Glutamatergic neuron (in vitro differentiated cells): ENCODE measurements at places on chromosomes 13 and 19. TPM values are rescaled to one million over a fixed set of nuclear protein-coding genes. Genes with fewer than 3 reads are reported as not detected.

GRCh38 chr19:2046046-2046907 is 4.8 kb downstream of the MKNK2 start:
- peaks cover 3% of the 10 kb centered on the region for H3K4me1 ChIP-seq

DNA sequence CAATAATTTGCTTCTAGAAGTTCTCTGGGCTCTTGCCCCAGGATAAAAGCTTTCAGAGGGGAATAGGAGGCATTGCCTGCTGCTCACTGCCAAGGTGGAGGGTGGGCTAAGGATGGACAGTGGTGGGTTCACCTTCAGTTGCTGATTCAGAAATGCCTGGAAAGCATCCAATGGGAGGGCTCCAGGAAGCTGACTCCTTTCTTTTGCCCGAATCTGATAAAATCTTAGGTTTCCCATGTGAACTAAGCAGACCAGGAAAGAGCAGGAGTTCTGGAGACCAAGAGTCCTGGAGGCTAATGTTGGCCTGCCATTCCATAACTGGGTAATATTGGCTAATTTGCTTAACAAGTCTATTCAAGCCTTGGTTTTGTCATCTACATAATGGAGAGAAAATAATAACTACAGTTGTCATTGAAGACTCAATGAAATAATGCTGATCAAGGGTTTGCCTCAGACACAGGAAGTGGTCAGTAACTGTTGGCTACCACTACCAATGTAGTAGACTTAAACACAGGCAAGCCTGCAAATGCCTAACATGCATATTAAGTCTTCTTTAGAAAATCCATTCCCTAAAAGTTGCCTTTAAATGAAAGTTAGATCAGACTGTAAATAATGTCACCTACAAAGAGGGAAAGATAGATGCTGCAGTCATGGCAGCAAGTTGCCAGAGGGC is 528.4 kb upstream of the NBEA start:
- no peaks in the 10 kb centered on the region for H3K36me3 ChIP-seq
- H3K4me3 ChIP-seq, result no peak overlapping the region
- DNase-seq, result no peak
- H3K4me1 ChIP-seq, result peaks cover under 1% of the 10 kb centered on the region

GRCh38 chr19:56159009-56159559 is 16.7 kb upstream of the GALP start:
- peaks cover 4% of the 10 kb centered on the region for H3K27me3 ChIP-seq
- peaks cover 15% of the 10 kb centered on the region for H3K36me3 ChIP-seq
- H3K27ac ChIP-seq, result no peak overlapping the region
- H3K4me3 ChIP-seq, result no peak overlapping the region
- DNase-seq, result no peak

Gene DACH1
- total RNA-seq, result 110 TPM

- H3K36me3 ChIP-seq, result no peaks in the 10 kb centered on the region
- no peak for DNase-seq
- H3K4me1 ChIP-seq, result peaks cover 22% of the 10 kb centered on the region
These were observed 20.2 kb downstream of the MED26 start for GRCh38 chr19:16607819-16608218.

DNA sequence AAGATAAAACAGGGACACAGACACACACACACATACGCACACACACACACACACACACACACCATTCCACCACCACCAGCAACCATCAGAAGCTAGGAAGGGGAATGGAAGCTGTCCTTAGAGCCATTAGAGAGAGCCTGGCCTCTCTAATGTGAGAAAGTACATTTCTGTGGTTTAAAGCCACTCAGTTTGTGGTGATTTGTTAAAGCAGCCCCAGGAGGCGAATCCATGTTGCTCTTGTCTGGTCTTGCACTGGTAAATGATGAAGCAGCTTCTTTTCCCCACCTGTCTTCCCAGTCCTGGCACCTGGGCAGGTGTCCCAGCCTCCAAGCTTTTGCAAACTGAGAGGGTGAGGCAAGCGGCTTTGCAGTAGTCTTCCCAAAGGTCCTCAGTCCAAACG is 118.9 kb upstream of the KL start:
- no peaks in the 10 kb centered on the region for H3K36me3 ChIP-seq
- no peaks in the 10 kb centered on the region for H3K27me3 ChIP-seq
- H3K27ac ChIP-seq, result no peak overlapping the region
- no peak overlapping the region for H3K4me3 ChIP-seq
- H3K4me1 ChIP-seq, result no peaks in the 10 kb centered on the region

Gene MAMSTR
- total RNA-seq, result 2.7 TPM

DNA sequence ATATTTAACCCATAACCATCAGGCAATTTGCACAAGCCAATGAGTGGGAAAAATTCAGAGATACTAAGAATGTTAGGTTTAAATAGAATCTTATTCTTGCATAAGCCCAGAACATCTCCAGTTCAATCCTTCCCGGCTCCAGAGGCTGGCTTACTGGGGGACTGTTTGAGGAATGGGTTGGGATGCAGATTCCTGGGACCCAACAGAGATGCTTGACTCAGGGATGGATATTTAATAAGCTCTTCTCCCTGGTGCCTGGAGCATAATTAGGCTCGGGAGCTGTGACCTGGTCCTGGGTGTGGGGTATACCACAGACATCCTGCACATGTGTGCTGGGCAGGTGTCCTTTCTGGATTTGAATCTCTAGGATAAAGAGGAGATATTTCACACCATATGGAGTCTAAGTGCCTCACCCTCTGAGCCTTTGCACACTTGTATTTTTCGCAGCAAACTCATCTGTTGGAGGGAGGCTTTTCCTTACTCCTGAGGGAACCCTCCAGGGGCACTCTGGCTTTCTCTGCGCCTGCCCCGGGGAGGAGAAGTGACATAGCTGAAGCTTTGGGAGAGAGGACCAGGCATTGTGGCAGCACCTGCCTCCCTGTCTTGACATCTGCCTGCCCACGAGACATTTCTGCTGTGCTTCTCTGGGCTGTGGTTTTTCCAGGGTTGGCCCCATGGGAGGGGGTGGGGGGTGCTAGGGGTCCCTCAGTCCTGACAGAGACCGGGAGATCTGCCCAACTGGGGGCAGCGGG is 36.1 kb upstream of the ANKRD10 start:
- no peaks in the 10 kb centered on the region for H3K27me3 ChIP-seq
- peak overlapping the region; percentile 69 for H3K4me3 ChIP-seq
- peak overlapping the region; percentile 87 for H3K27ac ChIP-seq
- H3K36me3 ChIP-seq, result no peaks in the 10 kb centered on the region
- peak; percentile 57 for DNase-seq
- H3K4me1 ChIP-seq, result peaks cover 15% of the 10 kb centered on the region

DNA sequence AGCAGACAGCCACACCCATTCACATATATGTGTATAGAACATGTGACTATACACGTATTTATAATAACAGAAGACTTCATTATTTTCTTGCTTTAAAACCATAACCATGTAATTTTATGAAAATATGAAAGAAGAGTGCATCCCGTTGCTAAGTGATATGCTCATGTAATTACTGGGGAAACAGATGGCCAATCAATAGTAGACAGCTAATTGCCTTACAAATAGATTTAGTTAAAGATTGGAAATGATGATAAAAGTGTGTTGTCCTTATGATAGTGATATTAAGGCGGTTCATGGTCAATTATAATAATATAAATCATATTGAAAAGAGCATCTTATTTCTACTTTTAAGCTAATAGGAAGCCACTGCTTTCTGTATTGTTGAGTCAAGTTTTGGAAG is 95.9 kb downstream of the RFC3 start:
- peak overlapping the region; percentile 93 for H3K27ac ChIP-seq
- H3K4me1 ChIP-seq, result peaks cover 18% of the 10 kb centered on the region
- no peaks in the 10 kb centered on the region for H3K36me3 ChIP-seq
- no peak for DNase-seq
- H3K27me3 ChIP-seq, result no peaks in the 10 kb centered on the region

GRCh38 chr19:11349171-11349570 is 2.9 kb downstream of the CCDC159 start:
- H3K36me3 ChIP-seq, result no peaks in the 10 kb centered on the region
- no peak overlapping the region for H3K27ac ChIP-seq
- H3K27me3 ChIP-seq, result peaks cover 7% of the 10 kb centered on the region
- peaks cover 11% of the 10 kb centered on the region for H3K4me1 ChIP-seq
- H3K4me3 ChIP-seq, result no peak overlapping the region
- DNase-seq, result no peak

Gene ZNF135
- total RNA-seq, result 16.6 TPM

GRCh38 chr13:27638521-27638920 is 16.8 kb downstream of the POLR1D start:
- H3K27ac ChIP-seq, result no peak overlapping the region
- no peaks in the 10 kb centered on the region for H3K27me3 ChIP-seq
- H3K4me1 ChIP-seq, result peaks cover 13% of the 10 kb centered on the region
- no peaks in the 10 kb centered on the region for H3K36me3 ChIP-seq
- no peak for DNase-seq

- no peak overlapping the region for H3K27ac ChIP-seq
- no peaks in the 10 kb centered on the region for H3K27me3 ChIP-seq
- peaks cover 22% of the 10 kb centered on the region for H3K36me3 ChIP-seq
- no peak overlapping the region for H3K4me3 ChIP-seq
These were observed 12.8 kb downstream of the TMEM255B start for GRCh38 chr13:113771709-113772331.

Gene ABHD8
- 14.1 TPM for total RNA-seq
